Activated T-cell treated with anti-CD3 and anti-CD28 coated beads for 1 hour (primary cell): ENCODE measurements at places on chromosomes 3 and 15.

DNA sequence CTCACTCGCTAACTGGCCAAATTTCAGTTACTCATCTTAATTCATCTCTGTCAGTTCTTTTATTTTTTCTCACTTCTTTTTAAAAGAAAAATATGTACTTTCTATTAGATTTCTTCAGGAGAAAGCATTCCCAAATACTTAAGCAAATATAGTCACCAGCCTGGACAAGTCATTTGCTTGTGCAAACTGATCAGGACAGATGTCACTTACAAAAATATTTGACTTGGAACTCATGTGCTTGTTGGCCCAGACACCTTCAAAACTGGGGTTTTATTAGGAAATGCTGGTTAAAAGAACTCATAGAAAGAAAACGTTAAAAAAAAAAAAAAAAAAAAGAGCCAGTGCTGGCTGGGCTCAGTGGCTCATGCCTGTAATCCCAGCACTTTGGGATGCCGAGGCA lies 31.3 kb upstream of the FOXP1 start:
- no peak for DNase-seq

- no peak for DNase-seq
Measured at GRCh38 chr3:17431004-17431403, 311.4 kb downstream of the TBC1D5 start.

- DNase-seq, result no peak
Measured at GRCh38 chr15:64009241-64009640, 37.0 kb downstream of the DAPK2 start.

GRCh38 chr15:77633134-77633912 lies 611 bp upstream of the LINGO1 start:
- peak; percentile 39 for DNase-seq

DNA sequence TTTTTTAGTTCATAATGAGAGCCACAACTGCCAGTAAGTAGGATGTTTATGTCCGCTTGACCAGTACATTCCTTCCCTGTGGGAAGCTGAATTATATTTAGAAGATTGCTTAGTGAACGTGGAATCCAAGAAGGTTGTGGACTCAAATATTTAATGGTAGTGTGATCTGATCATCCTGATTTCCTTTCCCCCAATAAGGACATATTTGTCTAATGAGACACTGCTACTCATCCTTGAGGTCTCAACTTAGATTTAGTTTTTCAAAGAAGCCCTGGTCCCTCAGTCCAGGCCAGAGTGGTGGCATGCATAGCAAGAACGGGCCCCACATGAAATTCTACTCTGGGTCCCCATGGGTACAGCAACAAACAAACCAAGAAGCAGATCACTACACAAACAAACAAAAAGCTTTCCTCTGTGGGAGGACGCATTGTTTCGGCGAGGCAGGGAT lies 60.8 kb downstream of the USP13 start:
- no peak for DNase-seq

DNA sequence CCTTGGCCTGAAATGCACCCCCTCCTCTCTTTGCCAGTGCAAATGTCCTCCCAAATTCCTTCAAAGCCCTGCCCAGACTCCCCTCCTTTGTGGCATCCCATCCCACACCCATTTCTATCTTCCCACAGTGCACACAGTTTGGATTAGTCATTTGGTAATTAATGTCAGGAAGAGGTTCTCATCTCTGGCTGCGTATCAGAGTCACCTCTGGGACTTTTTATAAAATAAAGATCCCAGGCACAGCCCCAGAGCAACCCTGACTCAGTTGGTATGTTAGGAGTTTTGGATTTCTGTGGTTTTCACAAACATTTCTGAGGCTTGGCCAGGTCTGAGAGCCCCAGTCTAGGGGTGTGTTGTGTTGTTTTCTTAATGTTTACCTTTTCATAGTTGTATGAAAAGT lies 41.6 kb downstream of the C3orf20 start:
- DNase-seq, result no peak

DNA sequence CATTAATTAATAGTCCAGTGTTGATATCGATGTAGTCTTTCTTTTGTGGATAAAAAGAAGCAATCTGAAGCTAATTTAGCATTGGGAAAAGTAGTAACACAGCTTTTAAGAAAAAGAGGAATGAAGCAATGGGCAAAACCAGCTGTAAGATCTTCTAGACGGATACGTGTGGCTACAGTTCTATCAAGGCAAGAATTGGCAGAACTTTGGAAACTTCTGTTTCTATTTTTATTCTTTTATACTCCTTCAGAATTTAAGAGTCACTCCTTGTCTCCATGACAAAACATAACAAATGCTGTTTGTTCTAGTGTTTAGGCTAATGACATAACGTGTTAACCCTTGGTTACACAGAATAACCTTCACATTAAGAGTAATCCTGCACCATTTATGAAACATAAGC lies 289.2 kb downstream of the ROBO2 start:
- no peak for DNase-seq

GRCh38 chr15:56654216-56654615 lies 79.1 kb downstream of the ZNF280D start:
- DNase-seq, result no peak

DNA sequence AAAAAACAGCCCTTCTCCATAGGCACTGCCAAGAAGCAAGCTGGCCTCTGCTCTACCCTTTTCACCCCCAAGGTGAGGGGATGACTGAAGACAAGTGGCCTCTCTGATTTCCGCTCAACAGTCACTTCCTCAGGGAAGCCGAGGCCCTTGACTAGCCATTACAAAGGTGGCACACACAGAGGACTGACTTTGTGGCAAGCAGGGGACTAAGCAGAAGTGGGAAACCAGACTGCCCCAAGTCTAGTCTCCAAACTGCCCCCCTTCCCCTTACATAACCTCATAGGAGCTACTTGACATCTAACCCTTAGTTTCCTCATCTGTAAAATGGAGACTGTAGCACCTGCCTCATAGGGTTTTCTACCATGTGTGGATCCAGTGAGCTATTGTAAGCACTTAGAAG lies 118.9 kb downstream of the FOXP1 start:
- no peak for DNase-seq

- no peak for DNase-seq
Measured at GRCh38 chr3:144178607-144179006, 207.0 kb downstream of the DIPK2A start.

GRCh38 chr15:47614360-47615011 lies 102.8 kb upstream of the SEMA6D start:
- DNase-seq, result no peak

- DNase-seq, result no peak
Measured at GRCh38 chr3:11165476-11165875, 11.2 kb downstream of the HRH1 start.

DNA sequence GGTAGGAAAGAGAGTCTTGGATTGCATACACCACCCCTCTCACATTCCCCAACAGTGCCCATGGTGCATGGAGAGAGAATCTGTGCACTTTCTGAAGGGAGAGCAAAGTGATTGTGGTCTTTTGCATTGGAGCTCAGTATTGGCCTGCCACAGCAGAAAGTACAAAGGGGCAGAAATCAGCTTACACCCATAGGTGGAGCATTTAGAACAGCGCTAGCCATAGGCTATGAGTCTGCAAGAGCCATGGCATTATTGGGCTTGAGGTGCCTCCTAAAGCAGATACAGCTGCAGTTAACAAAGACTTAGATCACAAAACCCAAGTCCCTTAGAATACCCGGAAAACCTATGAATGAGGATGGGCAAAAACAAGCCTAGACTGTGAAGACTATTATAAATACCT lies 21.8 kb downstream of the SI start:
- no peak for DNase-seq
